ENCODE measurements at places on chromosomes 7 and 10. TPM values are rescaled to one million over a fixed set of nuclear protein-coding genes. Genes with fewer than 3 reads are reported as not detected.

Gene CREB5
- total RNA-seq: 19.4 TPM

Gene SLC37A3
- 77.6 TPM for total RNA-seq

Gene APBB1IP
- not detected for total RNA-seq

Gene KNDC1
- total RNA-seq: 0.34 TPM

Gene CNPY1
- not detected for total RNA-seq
